ENCODE measurements at places on chromosomes 11 and 22. TPM values are rescaled to one million over a fixed set of nuclear protein-coding genes. Genes with fewer than 3 reads are reported as not detected.

ARCN1 gene
- total RNA-seq, result 118 TPM

TBX10 gene
- total RNA-seq, result 0.26 TPM

YAP1 gene
- total RNA-seq, result 0.33 TPM

DTX4 gene
- 25.8 TPM for total RNA-seq

MFRP gene
- total RNA-seq, result not detected

TTC36 gene
- total RNA-seq, result 0.27 TPM

DLG2 gene
- total RNA-seq, result 1.0 TPM

OR52W1 gene
- total RNA-seq, result not detected

FOLR1 gene
- total RNA-seq, result not detected

SHISAL1 gene
- total RNA-seq, result not detected

BIRC3 gene
- total RNA-seq, result 88.0 TPM

KCNK4 gene
- not detected for total RNA-seq

APOL5 gene
- total RNA-seq, result not detected

PNPLA5 gene
- not detected for total RNA-seq

EMID1 gene
- total RNA-seq, result 17.5 TPM

ARHGAP20 gene
- not detected for total RNA-seq

RBMXL2 gene
- total RNA-seq, result not detected

MB gene
- total RNA-seq, result 0.41 TPM

GLYATL2 gene
- total RNA-seq, result 1.2 TPM

UCP3 gene
- 1.1 TPM for total RNA-seq

OR51B4 gene
- not detected for total RNA-seq

NEFH gene
- 0.13 TPM for total RNA-seq

CSF2RB gene
- total RNA-seq, result 8.9 TPM

GDPD4 gene
- total RNA-seq, result not detected

ELF5 gene
- total RNA-seq, result not detected

GNAZ gene
- 0.51 TPM for total RNA-seq

SUSD2 gene
- total RNA-seq, result 0.11 TPM

FEN1 gene
- 129 TPM for total RNA-seq

CCND1 gene
- 2.6 TPM for total RNA-seq

All from GM12878 (cell line).